ENCODE measurements at places on chromosomes 6 and 20. TPM values are rescaled to one million over a fixed set of nuclear protein-coding genes. Genes with fewer than 3 reads are reported as not detected.

GRCh38 chr6:166424431-166424830 is 41.7 kb upstream of the MPC1 start:
- H3K27me3 ChIP-seq: no peaks in the 10 kb centered on the region
- no peak for DNase-seq
- H3K36me3 ChIP-seq: no peaks in the 10 kb centered on the region
- no peaks in the 10 kb centered on the region for H3K4me1 ChIP-seq
- no peak overlapping the region for H3K4me3 ChIP-seq

DNA sequence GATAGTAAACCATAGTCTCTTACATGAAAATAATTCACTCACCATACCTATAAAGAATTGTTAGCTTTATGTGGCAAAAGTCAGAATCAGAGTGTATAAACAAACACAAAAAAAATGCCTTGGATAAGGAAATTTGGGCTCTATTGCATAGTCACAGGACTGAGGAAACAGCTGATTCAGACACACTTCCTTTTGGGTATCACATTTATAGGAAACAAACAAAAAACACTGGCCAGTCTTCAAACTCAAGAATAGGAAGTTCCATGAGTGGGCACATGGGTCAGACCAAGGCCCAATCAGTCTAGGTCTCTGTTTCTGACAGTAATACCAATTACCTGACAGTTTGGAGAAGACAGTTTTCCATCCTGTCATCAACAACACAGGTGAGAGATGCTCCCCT is 8.0 kb downstream of the SLC18B1 start:
- H3K27me3 ChIP-seq: no peaks in the 10 kb centered on the region
- H3K4me3 ChIP-seq: no peak overlapping the region
- H3K4me1 ChIP-seq: peaks cover 5% of the 10 kb centered on the region
- H3K36me3 ChIP-seq: peaks cover 24% of the 10 kb centered on the region
- no peak for DNase-seq

DNA sequence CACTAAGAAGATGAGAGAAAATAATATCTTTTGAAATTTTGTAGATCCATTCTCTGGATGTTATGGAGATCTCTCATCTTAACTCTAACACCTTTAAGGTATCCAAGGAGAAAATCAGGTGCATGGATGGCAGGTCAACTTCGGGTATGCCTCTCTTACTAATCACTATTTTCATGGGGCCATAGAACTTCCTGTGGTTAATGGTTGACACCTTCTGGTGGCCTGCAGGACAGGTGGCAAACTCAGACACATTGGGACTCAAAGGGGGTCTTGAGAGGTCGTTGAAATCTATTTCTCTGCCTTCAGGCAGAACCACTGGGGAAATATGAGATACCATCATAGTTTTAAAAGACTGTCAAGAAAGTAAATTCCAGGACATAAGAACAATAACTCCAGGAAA is 76.5 kb downstream of the ADAT2 start:
- H3K36me3 ChIP-seq: no peaks in the 10 kb centered on the region
- H3K4me1 ChIP-seq: no peaks in the 10 kb centered on the region
- no peaks in the 10 kb centered on the region for H3K27me3 ChIP-seq
- H3K27ac ChIP-seq: no peak overlapping the region
- H3K4me3 ChIP-seq: no peak overlapping the region

GRCh38 chr20:6719369-6719721 is 48.1 kb upstream of the BMP2 start:
- H3K36me3 ChIP-seq: no peaks in the 10 kb centered on the region
- H3K4me1 ChIP-seq: no peaks in the 10 kb centered on the region
- H3K27me3 ChIP-seq: no peaks in the 10 kb centered on the region
- H3K4me3 ChIP-seq: no peak overlapping the region

- peaks cover 12% of the 10 kb centered on the region for H3K4me1 ChIP-seq
- H3K36me3 ChIP-seq: no peaks in the 10 kb centered on the region
- no peak overlapping the region for H3K4me3 ChIP-seq
- no peak for DNase-seq
- no peaks in the 10 kb centered on the region for H3K27me3 ChIP-seq
Observed at GRCh38 chr6:14925699-14926026, 320.2 kb upstream of the JARID2 start.

- DNase-seq: no peak
- no peak overlapping the region for H3K4me3 ChIP-seq
- no peaks in the 10 kb centered on the region for H3K36me3 ChIP-seq
- peaks cover 7% of the 10 kb centered on the region for H3K4me1 ChIP-seq
- peaks cover 14% of the 10 kb centered on the region for H3K27me3 ChIP-seq
Observed at GRCh38 chr20:63267691-63268090, 4.9 kb upstream of the ARFGAP1 start.

DNA sequence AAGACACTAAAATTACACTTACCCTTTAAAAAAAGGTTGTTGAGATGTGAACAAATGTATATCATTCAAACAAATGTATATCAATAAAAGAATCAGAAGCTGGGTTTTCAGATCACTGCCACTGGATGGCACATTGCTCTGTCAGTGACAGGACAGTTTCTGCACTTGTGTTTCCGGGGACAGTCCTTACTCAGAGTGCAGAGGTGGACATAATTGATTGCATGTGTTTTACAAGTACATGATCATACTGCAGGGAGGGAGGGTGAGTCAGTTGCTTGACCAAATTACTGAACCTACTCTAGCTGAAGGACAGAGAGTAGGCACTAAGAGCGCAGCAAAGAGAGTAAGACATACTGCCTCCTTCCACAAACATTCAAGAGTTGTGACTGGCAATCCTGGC is 302.3 kb downstream of the TENT5A start:
- no peaks in the 10 kb centered on the region for H3K27me3 ChIP-seq
- H3K4me3 ChIP-seq: no peak overlapping the region
- DNase-seq: no peak
- no peaks in the 10 kb centered on the region for H3K36me3 ChIP-seq

- H3K27ac ChIP-seq: no peak overlapping the region
- H3K27me3 ChIP-seq: no peaks in the 10 kb centered on the region
- H3K36me3 ChIP-seq: no peaks in the 10 kb centered on the region
- H3K4me3 ChIP-seq: no peak overlapping the region
Observed at GRCh38 chr20:62088258-62089127, 22.8 kb upstream of the TAF4 start.

- H3K4me1 ChIP-seq: peaks cover 7% of the 10 kb centered on the region
- H3K27me3 ChIP-seq: no peaks in the 10 kb centered on the region
- no peaks in the 10 kb centered on the region for H3K36me3 ChIP-seq
- DNase-seq: peak; percentile 96
- peak within 1 kb of the TSS; percentile 99 for H3K27ac ChIP-seq
Observed at GRCh38 chr6:31815025-31815838, at the start of the genes HSPA1A and HSPA1L. Gene HSPA1A, plus strand, starts transcription at chr6:31815543. Its CDS starts 214 bp downstream, at chr6:31815757. Gene HSPA1L, minus strand, starts transcription at chr6:31815283. Its CDS starts 3,311 bp downstream, at chr6:31811972.

GRCh38 chr6:69116658-69117057 is 481.6 kb downstream of the ADGRB3 start:
- H3K4me3 ChIP-seq: no peak overlapping the region
- no peak for DNase-seq
- H3K27ac ChIP-seq: no peak overlapping the region
- H3K4me1 ChIP-seq: no peaks in the 10 kb centered on the region

GRCh38 chr6:134379076-134379475 is 61.2 kb upstream of the SGK1 start:
- no peaks in the 10 kb centered on the region for H3K27me3 ChIP-seq

- H3K27ac ChIP-seq: no peak overlapping the region
- DNase-seq: no peak
- H3K4me3 ChIP-seq: no peak overlapping the region
- peaks cover 12% of the 10 kb centered on the region for H3K27me3 ChIP-seq
- H3K4me1 ChIP-seq: no peaks in the 10 kb centered on the region
Observed at GRCh38 chr20:54062812-54063280, 7.5 kb downstream of the BCAS1 start.

DNA sequence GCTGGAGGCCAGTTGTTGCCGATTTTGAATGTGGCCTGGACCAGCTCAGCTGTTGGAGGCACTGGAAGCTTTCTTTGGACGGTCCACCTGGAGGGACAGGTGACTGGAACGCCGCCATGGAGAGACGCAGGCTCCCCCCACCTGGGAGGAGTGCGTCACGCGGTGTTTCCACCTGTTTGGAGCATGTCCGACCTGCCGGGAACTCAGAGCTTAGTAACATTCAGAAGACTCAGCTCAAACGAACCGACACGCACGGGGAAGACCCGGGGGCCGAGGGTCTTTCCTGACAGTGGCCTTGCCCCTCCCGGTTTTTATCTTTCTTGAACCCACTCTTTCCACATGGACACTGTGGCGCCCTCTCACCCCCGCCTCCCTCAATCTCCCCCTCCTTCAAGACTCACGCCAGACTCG is 141.6 kb downstream of the SMOC2 start:
- peaks cover 6% of the 10 kb centered on the region for H3K4me1 ChIP-seq
- H3K27ac ChIP-seq: no peak overlapping the region
- no peaks in the 10 kb centered on the region for H3K36me3 ChIP-seq
- no peak for DNase-seq

DNA sequence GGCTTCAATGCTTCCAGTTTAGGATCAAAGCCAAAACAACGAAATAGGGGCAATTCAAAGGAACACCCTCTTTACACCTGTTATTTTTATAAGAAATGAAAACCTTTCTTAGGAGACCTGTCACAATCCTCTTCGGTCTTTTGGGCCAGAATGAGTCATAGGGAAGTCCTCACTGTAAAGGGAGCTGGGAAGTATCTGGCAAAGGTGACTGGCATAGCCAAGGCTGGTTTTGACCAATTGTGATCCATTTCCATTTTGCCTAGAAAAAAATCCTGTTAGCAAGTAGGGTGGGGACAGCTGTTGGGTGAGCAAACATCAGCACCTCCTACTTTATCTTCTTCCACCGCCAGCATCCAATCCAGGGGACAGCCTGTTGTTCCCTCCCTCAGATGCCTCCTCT is 343.2 kb upstream of the SULF2 start:
- no peaks in the 10 kb centered on the region for H3K4me1 ChIP-seq
- no peak overlapping the region for H3K27ac ChIP-seq
- no peak for DNase-seq
- H3K4me3 ChIP-seq: no peak overlapping the region
- peaks cover 8% of the 10 kb centered on the region for H3K27me3 ChIP-seq
- H3K36me3 ChIP-seq: no peaks in the 10 kb centered on the region

GRCh38 chr6:156852147-156852857 is 75.1 kb downstream of the ARID1B start:
- H3K4me3 ChIP-seq: no peak overlapping the region
- no peaks in the 10 kb centered on the region for H3K27me3 ChIP-seq
- no peak for DNase-seq
- H3K27ac ChIP-seq: peak overlapping the region; percentile 63
- H3K36me3 ChIP-seq: no peaks in the 10 kb centered on the region

DNA sequence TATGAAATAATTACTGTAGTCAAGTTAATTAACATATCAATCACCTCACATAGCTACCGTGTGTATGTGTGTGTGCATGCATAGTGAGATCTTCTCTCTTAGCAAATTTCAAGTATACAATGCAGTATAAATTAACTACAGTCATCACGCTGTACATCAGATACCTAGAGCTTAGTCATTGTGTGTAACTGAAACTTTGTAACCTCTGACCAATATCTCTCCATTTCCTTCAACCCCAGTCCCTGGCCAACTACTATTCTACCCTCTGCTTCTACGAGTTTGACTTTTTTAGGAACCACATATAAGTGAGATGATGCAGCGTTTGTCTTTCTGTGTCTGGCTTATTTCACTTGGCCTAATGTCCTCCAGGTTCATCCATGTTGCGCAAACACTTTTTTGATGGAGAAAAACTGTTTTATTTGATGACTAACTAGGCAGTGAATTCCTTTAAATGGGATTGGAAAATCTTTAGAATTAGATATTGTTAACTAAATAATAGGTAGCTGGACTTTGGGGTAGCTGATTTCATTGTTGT is 459.5 kb downstream of the DHX35 start:
- no peaks in the 10 kb centered on the region for H3K4me1 ChIP-seq
- no peaks in the 10 kb centered on the region for H3K27me3 ChIP-seq
- no peak for DNase-seq
- H3K4me3 ChIP-seq: no peak overlapping the region
- no peaks in the 10 kb centered on the region for H3K36me3 ChIP-seq

- DNase-seq: no peak
- H3K4me3 ChIP-seq: no peak overlapping the region
- H3K27me3 ChIP-seq: no peaks in the 10 kb centered on the region
- H3K27ac ChIP-seq: no peak overlapping the region
- H3K4me1 ChIP-seq: no peaks in the 10 kb centered on the region
Observed at GRCh38 chr6:51339728-51340127, 521.1 kb downstream of the TFAP2B start.

DNA sequence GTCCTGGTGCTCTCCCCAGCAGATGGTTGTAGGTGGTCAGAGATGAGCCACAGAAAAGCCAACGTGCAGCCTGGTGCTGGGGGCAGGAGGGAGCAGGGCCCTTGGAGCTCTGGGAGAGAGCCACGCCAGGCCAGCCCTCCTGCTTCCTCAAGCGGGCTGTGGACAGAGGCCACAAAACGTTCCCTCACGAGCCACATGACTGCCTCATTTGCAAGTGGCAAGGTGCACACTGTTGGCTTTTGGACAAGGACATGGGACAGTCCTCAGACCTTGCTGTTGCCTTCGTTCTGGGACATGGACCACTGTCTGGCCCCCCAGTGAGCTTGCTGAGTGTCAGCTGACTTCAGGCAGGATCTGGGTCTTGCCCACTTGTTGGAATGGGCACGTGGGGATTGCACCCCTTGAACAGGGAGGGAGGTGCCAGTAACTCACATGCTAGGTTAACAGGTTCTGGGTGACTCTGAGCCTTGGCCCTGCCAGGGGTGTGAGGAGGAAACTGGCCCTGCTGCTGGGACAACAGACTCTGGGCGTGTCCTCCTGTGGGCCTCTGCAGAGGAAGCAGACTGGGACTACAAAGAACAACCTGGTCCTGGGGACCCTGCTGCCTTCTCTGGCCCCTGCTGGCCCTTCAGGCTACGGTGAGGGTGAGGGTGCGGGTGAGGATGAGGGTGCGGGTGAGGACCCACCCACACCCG is 2.6 kb downstream of the SLCO4A1 start:
- H3K36me3 ChIP-seq: no peaks in the 10 kb centered on the region
- H3K4me3 ChIP-seq: no peak overlapping the region
- H3K27me3 ChIP-seq: peaks cover 22% of the 10 kb centered on the region
- H3K4me1 ChIP-seq: peaks cover 40% of the 10 kb centered on the region
- no peak for DNase-seq
- peak overlapping the region; percentile 55 for H3K27ac ChIP-seq

DNA sequence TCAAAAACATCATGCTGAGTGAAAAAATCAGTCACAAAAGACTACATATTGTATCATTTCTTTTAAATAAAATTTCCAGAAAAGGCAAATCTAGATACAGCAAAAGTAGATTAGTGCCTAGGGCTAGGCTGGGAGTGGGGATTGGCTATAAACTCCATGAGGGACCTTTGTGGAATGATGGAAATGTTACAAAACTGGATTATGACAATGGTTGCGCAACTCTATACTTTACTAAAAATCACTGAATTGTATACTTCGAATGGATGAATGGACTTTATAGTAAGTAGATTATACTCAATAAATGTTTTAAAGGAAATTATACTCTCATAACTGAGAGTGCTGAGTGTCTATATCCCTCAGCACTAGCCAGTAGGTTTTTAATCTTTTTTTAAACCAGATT is 4.3 kb downstream of the HMGN3 start:
- no peak overlapping the region for H3K27ac ChIP-seq
- no peak for DNase-seq
- no peaks in the 10 kb centered on the region for H3K36me3 ChIP-seq
- no peak overlapping the region for H3K4me3 ChIP-seq
- peaks cover 4% of the 10 kb centered on the region for H3K4me1 ChIP-seq
- H3K27me3 ChIP-seq: no peaks in the 10 kb centered on the region

Gene RPL7L1
- total RNA-seq: 41.7 TPM

Gene MYCT1
- 20.8 TPM for total RNA-seq

Gene CD40
- 6.9 TPM for total RNA-seq

Gene PAQR8
- 4.3 TPM for total RNA-seq

Gene ARMC2
- total RNA-seq: 14.8 TPM

Gene C6orf132
- 2.2 TPM for total RNA-seq

Gene POM121L2
- not detected for total RNA-seq

Gene SNAP25
- 0.91 TPM for total RNA-seq

Gene PI16
- total RNA-seq: 7.5 TPM

Gene SYTL3
- 4.1 TPM for total RNA-seq

Gene TSPYL1
- total RNA-seq: 98.4 TPM

Measured in heart left ventricle (tissue), 16 donors.